NB4 (cell line): ENCODE measurements at places on chromosomes 16 and 17.

- no peak for DNase-seq
Observed at GRCh38 chr17:15130426-15130825, 134.7 kb downstream of the PMP22 start.

GRCh38 chr17:37111329-37111728 lies 162.6 kb downstream of the AATF start:
- no peak for DNase-seq

- no peak for DNase-seq
Observed at GRCh38 chr16:870856-871561, 70.5 kb upstream of the GNG13 start.

GRCh38 chr16:66275775-66276428 lies 90.6 kb upstream of the CDH5 start:
- DNase-seq: peak; percentile 54

- no peak for DNase-seq
Observed at GRCh38 chr17:67055041-67055443, 10.7 kb downstream of the CACNG1 start.

DNA sequence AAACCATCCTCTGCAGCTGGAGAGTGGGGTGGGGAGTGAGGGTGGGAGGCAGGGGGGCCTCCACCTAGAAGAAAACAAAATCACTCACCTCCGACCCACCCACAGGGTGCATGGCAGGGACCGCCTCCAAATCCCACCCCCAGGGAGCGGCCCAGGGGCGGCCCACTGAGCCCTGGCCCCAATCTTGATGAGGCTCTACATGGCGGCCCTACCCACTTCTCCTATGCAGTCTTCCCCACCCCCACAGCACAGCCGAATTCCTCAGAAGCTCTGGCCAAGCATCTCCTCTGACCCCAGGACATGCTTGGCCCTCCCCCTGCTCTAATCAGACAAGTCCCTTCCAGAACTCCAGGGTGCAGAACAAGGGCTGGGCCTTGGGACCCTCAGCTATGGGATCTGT lies 18.2 kb upstream of the FASN start:
- no peak for DNase-seq

- no peak for DNase-seq
Observed at GRCh38 chr16:85210423-85211169, 98.3 kb upstream of the CIBAR2 start.

DNA sequence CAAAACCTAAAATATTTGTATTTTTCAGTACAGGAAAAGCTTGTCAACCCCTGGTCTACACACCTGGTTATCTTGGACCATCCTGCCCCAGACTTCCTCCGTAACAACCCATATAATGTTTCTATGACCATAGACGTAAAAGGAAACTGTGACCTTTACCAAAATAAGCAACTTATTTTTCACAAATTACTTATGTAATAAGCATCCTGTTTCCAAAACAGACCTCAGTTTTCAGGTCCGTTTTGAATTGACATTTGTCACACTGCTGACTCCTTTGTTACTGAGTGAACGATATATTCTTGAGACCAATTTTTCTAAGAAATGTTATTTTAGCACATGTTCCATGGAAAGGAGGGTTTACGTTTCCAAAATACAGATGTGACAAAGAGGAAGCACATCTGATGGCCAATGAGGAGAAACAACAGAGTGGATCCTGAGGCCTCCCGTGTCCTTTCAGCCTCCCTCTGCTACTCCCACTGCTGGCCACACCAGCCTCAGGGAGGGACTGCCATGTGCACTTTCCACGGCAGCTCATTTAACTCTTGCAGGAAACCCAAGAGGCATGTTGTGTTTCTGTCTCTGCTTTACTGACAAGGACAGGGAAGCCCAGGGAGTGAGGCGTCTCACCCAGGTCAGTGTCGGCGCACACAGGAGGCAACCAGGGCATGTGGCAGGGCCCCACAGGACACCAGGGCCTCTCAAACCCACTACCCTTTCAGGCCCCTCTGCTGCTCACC lies 20.1 kb upstream of the ALDH3A1 start:
- no peak for DNase-seq

- DNase-seq: no peak
Observed at GRCh38 chr17:75642784-75643642, 9.8 kb downstream of the SMIM5 start.

GRCh38 chr17:49553676-49554335 lies 21.9 kb upstream of the NXPH3 start:
- DNase-seq: no peak

- DNase-seq: no peak
Observed at GRCh38 chr16:84482001-84482891, 22.2 kb downstream of the MEAK7 start.

DNA sequence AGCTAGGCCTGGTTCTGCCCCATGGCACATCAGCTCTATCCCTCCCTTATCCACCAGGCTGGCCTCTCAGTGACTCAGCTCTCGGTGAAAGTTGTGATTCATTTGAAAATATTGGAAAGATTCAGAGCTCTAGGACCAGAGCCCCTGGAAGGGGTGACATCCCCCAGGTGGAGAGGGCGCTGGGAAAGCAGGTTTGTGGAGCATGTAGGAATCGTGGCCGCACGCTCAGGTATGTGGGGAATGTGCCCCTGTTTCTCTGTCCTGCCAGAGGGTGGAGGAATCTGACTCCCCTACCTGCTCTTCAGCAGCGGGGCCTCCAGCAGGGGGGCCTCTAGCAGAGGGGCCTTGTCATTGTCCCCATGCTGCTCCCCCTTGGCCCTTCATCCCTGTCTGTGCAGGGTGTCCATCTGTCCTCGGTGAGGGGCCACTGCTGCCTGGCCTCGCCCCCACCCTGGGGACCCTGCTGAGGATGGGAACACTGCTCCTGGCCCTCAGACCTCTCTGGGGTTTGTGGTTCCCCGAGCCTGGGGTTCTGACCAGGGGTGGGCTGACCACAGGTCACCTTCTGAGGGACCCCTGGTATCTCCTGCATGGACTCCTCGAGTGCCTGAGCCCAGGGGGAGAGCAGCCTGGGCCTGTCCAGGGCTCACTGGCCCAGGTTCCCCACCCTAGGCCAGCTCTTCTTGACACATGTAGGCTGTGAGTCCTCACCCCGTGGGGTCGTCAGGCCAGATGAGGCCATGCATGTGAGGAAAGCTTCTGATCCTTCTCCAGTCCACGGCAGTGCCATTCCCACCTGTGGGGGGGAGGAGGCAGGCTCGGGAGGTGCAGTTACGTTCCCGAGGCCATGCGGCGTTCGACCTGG lies 47.5 kb downstream of the NT5M start:
- no peak for DNase-seq
